ENCODE measurements at places on chromosomes 5 and 9.

DNA sequence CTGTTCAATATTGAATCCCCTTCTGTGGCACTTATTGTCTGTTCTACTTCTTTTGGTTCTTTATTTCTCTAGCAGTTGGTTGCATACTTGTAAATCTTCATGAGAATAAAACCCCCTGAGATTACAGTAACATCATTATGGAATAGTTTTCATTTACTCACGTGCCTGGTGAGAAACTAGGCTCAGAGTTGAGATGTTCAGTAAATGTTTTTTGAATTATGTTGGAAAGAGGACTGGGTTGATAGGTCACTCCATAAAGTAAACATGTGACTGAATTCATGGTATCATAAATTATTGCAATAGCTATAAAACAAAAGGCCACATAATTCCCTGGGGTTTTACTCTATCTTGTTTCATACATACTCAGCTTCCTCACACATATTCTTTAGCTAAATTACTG lies 174.2 kb upstream of the C9orf72 start:
- DNase-seq = no peak

GRCh38 chr5:45029553-45029952 lies 220.8 kb downstream of the MRPS30 start:
- no peak for DNase-seq

- no peak for DNase-seq
Measured at GRCh38 chr5:43401827-43402226, 10.4 kb downstream of the CCL28 start.

GRCh38 chr9:33124751-33125381 lies 42.3 kb downstream of the B4GALT1 start:
- DNase-seq = no peak

- no peak for DNase-seq
Measured at GRCh38 chr5:88770276-88771257, 112.4 kb downstream of the MEF2C start.

DNA sequence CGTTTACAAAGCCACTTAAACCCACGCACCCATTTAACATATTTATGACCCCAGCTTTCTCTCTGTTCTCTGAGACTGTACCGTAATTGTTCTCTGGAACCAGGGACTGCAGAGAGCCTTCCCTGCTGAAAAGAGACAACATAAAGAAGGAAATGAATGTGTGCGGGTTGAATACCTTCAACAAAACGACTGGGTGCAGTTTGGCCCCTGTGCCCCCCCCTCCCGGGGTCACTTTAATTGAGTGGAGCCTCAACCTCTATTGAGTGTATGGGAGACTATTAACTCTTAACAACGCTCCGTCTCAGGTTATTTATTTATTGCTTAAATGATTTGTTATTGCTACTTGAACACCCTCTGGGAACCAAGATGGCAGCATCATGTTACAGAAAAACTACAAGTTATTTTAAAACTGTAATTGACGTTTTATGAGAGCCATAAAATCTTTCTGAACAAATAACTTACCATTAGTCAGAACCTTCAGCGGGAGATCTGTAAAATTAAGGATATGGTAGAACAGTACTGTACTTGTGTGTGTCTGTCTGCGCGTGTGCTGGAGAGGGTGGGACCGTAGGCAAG lies 70.6 kb downstream of the GAS1 start:
- DNase-seq = no peak

DNA sequence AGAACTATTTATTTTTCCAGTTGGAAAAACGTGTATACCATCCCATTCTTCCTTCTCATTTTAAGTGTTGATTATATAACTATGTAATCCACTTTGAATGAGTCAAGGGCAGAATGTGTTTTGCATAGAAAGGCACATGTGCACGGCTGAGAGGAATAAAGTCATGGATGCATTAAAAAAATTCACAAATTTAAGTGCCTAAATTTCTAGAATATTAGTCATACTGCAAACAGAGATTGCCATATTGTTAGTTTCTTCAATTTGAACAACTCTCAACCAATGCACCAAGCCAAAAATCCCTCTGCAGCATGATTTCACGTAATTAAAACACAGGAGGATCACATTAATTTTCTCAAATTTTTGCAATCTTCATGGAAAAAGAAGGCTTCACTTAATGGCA lies 166.3 kb downstream of the MPDZ start:
- no peak for DNase-seq

DNA sequence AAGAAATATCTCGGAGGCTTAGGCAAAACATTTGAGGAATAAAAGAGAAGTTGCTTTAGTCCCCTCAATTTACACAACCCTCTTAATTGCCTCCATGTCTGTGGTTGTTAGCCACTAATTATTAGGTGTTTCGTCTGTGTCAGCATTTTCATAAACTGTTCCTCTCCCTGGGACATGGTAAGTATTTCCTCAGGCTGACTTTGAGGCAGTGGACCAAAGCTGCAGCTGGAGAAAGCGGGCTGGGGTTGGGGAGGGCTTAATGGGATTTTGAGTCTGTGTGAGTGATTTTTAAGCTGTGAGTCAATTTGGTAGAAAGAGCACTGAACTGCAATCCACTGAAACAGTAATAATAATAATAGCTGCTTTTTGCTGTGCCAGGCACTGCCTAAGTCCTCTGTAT lies 13.0 kb upstream of the TTC1 start:
- DNase-seq = no peak

DNA sequence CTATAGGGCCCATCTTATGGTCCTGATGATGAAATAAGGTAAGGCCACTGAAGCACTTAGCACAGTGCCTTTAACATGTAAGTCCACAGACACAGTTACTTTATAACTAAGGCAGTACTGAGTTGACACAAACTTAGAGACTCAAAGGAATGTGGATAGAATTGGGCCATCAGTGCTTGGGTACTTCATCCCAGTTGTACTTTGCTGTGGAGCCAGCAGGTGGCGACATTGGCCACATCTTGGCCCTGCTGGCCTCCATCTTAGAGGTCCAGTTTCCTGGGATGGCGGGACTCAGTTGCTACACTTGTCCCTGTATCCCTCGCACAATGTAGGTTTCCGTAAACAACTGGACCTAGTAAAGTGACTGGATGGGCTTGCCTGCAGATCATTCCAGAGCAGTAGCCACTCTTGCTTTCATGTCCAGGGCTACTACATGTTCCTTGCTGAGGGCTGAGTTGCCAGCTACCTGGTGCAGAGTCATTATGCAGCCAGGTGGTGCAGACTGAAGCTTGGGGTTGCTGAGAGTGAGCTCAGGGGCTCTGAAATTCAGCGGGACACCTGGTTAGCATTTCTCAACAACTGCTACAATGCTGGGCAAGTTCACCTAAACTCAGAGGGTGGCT lies 10.6 kb downstream of the MTAP start:
- DNase-seq = peak; percentile 48

DNA sequence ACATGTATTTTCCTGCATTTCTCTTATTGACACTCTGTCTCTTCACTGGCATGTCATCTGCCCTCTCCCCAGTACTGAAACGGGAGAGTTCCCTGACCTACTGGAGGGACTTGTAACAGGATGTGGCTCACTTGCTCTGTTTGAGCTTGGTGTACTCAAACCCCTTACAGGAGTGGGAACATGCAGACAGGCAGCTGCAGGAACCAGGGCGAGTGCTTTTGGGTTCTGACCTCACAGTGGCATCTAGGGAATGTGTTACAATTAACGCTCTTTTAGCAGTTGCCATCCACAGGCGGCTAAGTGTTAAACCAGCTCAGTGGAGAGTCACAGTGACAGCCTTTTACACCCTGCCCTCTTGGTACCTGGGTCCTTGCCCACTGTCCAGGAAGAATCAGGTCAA lies 300.3 kb upstream of the GRAMD2B start:
- no peak for DNase-seq

DNA sequence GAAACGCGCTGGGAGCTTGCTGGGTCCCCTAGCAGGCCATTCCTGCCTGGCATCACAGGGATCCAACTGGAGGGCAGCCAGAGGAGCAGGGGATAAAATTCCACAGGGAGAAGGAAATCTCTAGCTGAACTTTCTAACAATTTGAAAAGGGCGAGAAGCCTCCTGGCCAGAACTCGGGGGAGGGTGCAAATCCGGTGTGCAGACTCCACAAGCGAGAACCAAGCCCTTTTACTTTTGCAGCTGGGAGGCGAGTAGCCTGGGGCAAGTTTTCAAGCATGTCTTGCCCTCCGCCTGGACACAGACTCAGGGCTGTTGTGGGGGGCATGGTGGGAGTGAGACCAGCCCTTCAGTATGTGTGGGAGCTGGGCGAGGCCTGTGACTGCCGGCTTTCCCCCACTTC lies 14.3 kb upstream of the POU5F2 start:
- DNase-seq = no peak

- no peak for DNase-seq
Measured at GRCh38 chr5:96984506-96985192, 48.8 kb downstream of the LNPEP start.

- DNase-seq = no peak
Measured at GRCh38 chr5:66830636-66831035, 234.4 kb downstream of the MAST4 start.

- no peak for DNase-seq
Measured at GRCh38 chr5:78927657-78928282, 57.3 kb downstream of the ARSB start.

- DNase-seq = no peak
Measured at GRCh38 chr9:136151214-136151804, 32.6 kb upstream of the TMEM250 start.

DNA sequence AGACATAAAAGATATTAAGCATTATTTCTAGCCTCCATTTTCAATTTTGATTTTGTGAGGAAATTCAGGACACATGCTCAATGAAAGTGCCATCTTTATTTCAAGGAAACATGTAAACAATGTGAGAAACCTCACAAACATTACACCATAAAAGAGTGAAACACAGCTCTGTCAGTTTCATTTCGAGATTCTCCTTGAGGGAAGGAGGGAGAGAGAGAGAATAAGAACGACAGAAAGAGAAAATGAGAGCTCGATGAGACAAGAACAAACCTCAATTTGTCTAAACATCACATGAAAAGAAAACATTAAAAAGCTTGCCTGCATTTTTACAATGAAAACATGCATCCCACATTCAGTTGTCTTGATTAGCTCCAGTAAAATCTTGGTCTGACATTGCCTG lies 553.5 kb upstream of the MEF2C start:
- DNase-seq = no peak

- no peak for DNase-seq
Measured at GRCh38 chr5:71948206-71948605, 159.1 kb upstream of the MAP1B start.

DNA sequence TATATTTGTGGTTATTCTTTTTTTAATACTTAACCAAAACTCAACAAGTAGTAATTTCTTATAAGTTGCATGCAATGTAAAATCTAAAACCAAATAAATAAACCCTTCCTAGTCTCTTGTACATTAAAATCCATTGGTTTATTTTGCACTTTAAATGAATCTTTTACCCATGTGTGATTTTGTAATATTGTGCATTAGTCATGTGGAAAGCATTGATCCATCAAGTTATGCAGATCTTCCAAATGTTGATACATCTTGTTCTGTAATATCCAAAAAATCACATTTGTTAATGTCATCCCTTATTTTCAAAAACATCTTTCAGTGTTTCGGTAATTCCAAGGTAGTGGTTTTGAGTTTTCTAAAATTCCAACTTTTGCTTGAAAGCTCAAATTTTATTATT lies 63.3 kb downstream of the CWC27 start:
- DNase-seq = no peak

DNA sequence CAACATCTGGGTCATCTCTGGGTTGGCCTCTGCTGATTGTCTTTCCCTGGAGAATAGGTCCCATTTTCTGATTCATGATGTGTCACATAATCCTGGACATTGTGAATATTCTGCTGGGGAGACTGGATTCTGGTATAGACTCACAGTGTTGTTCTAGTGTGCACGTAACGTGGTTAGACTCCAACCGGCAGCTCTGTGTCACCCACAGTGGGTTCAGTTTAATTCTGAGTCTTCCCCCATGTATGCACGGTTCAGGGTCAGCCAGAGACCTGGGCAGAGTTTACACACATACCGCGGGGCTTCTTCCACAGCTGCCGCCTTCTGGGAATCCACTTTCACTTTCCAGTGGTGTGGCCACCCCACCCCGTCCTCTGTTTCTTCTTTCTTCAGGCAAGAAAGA lies 38.0 kb upstream of the LRRC14B start:
- no peak for DNase-seq

DNA sequence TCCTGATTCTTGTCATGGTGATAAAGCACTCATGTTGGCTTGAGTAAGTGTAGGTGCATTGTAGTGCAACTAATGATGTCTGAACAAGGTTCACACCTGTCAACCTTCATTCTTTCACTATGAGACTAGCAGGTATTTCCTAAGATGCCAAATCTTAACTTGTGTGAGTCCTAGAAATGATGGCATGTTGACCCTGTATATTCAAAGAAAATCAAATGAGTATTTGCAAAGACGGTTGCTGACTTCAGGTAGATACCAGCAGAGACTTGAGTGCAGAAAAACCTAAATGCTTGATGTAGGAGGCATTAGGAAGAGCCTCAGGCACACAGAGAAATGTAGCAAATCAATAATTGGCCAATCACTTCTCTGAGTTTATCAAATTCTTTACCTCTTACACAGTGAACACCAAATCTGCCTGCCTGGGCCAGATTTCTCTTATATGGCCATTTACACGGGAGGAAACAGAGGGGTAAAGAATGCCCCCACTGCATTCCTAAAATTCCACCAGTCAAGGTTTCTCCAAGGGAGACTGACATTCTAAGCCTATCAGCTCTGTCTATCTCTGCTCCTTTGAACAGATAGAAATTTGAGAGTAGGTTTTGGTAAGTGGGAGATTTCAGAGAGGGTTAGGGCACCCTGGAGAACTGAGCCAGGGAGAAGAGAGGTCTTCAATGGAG lies 488.6 kb upstream of the WWC1 start:
- no peak for DNase-seq

GRCh38 chr5:8598356-8598755 lies 729.4 kb downstream of the MTRR start:
- DNase-seq = no peak

DNA sequence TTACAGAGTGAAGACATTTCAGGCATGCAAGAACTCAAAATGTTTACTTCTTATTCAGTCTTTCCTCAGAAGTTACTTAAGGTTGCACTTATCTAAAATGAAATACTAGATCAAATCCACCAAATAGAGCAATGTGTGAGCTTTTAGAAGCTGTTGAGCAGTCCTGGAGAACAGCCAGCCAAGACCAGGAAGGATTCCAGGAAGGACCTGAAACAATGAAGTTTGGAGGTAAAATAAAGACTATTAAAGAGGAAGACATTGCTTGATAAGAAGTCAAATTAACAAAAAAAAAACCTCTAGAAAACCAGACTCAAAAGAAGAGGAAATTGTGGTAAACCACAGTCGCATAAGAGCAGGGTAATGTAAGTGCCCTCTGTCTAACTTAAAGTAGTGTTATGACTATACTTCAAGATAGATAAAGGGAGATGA lies 156.2 kb upstream of the S1PR3 start:
- DNase-seq = no peak

- no peak for DNase-seq
Measured at GRCh38 chr5:132270335-132270665, 12.8 kb downstream of the PDLIM4 start.

DNA sequence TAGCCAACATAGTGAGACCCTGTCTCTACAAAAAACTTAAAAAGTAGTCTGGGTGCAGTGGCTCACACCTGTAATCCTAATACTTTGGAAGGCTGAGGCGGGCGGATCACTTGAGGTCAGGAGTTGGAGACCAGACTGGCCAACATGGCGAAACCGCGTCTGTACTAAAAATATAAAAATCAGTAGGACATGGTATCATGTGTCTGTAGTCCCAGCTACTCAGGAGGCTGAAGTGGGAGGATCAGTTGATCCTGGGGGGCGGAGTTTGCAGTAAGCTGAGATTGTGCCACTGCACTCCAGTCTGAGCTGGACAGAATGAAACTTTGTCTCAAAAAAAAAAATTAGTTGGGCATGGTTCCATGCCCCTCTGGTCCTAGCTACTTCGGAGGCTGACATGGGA lies 57.9 kb upstream of the MIER3 start:
- DNase-seq = no peak
